Tibial nerve (tissue), 4 donors: ENCODE measurements at places on chromosomes 12 and 14. TPM values are rescaled to one million over a fixed set of nuclear protein-coding genes. Genes with fewer than 3 reads are reported as not detected.

- H3K4me1 ChIP-seq = peaks cover 8% of the 10 kb centered on the region
- DNase-seq = no peak
- H3K27ac ChIP-seq = no peak overlapping the region
- no peaks in the 10 kb centered on the region for H3K27me3 ChIP-seq
- no peak overlapping the region for H3K4me3 ChIP-seq
Observed at GRCh38 chr12:116855744-116856470, 25.3 kb downstream of the HRK start.

DNA sequence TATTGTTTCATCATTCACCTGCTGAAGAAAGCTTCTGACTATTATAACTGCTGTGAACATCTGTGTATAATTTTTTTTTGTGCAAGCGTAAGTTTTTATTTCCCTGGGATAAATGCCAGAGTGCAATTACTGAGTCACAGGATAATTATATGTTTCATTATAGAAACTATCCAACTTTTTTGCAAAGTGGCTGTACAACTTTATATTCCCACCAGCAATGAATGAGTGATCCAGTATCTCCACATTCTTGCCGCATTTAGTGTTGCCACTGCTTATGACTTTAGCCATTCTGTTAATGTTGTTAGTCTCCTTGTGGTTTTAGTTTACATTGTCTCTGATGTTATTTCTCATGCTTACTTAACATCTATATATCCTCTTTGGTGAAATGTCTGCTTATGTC, 88.1 kb upstream of the CCDC175 start:
- H3K36me3 ChIP-seq = no peaks in the 10 kb centered on the region
- no peaks in the 10 kb centered on the region for H3K27me3 ChIP-seq
- H3K27ac ChIP-seq = no peak overlapping the region
- no peaks in the 10 kb centered on the region for H3K4me1 ChIP-seq
- H3K4me3 ChIP-seq = no peak overlapping the region

The MAP1LC3B2 gene
- total RNA-seq = not detected

GRCh38 chr12:58408516-58408915, 467.1 kb downstream of the ATP23 start:
- H3K27ac ChIP-seq = peak overlapping the region; percentile 30
- H3K4me1 ChIP-seq = peaks cover 26% of the 10 kb centered on the region
- no peak overlapping the region for H3K4me3 ChIP-seq
- no peaks in the 10 kb centered on the region for H3K36me3 ChIP-seq
- no peaks in the 10 kb centered on the region for H3K27me3 ChIP-seq
- no peak for DNase-seq

The AQP5 gene
- not detected for total RNA-seq

- no peaks in the 10 kb centered on the region for H3K4me1 ChIP-seq
- H3K4me3 ChIP-seq = no peak overlapping the region
- no peaks in the 10 kb centered on the region for H3K36me3 ChIP-seq
- no peak overlapping the region for H3K27ac ChIP-seq
- DNase-seq = peak; percentile 39
Observed at GRCh38 chr14:66495218-66496098, 9.3 kb downstream of the CCDC196 start.
